ENCODE measurements at places on chromosomes 2 and 18.
A peak's percentile ranks its signal among the peaks of the same experiment; 100 is the strongest.

GRCh38 chr2:63056107-63057050, 5.7 kb downstream of the OTX1 start:
- no peak for DNase-seq

DNA sequence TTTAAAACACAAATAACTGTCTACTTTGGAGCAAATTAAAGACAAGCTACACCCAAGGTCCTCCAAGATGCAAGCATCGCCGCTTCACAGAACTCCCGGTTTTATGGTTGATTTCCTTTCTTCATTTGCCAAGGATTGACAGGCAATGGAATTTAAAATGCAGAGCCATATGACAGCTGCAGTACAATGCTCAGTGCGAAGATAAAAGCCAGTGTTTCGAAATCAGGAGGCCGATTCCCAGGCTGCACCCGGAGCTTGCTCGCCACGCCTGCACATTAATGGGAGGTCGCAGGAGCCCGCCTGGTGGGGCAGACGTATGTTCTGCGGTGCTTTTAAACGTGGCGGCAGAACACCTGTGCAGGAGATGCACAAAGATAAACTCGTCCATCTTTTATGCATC, 727.6 kb upstream of the SOX11 start:
- no peak for DNase-seq

- DNase-seq: peak; percentile 78
Observed at GRCh38 chr18:59265246-59265973, 7.8 kb downstream of the RAX start.

DNA sequence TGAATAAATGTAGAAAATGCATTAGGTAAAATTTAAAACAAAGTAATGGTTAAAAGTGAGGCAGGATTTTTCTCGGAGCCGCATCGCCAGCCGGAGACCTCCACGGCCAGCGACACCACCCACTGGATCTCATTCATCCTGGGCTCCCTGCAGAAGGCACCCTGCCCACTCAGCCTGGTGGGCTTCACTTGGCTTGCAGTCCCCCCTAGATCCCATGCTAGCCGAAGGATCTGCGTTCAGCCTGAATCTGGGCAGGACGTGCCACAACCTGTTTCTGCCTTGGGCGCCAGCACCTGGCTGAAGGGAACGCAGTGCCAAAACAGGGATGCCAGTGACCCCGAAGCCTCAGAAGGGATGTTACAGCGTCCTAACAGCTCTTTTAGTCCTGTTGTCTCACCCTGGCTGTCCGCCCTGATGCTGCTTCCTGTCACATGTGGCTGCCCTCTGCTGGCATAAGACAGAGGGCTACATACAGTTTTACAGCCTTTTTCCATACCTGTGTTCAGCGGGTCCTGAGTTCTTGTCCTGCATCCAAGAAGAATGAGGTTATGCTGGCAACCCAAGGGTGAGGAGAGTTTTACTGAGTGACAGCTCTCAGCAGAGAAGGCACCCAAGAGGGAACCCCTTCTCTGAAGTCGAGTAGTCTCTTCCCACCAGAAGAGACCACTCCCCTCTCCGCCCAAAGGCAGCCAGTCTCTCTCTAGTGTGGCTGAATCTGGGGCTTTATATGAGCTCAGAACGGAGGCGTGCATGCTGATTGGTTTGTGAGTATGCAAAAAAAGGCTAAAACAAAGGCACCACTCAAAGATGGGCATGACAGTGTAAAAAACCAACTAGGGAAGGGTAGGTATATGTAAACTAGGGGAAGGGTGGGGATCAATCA, 173.1 kb upstream of the GYPC start:
- no peak for DNase-seq

- no peak for DNase-seq
Observed at GRCh38 chr2:188349019-188349418, 57.3 kb downstream of the GULP1 start.

- DNase-seq: peak; percentile 46
Observed at GRCh38 chr2:231613331-231613662, 20.6 kb downstream of the TEX44 start.

DNA sequence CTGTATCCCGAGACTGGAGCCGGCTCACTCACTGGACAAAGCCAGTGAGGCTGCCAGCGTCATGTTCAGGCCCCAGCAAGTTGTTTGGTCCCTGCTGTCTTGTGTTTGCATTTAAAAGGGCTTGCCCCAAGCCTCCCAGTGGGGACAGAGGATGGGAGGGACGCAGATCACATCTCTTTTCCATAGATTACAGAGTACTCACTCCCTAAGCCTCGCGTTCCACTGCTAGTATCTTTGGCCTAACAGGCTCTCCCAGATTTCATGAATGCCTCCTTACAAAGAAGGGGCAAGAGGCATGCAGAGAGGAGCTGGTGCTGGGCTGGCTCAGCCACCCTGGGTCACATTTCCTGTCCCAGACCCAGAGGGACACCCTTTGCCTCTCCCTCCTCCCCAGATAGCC, 59.1 kb downstream of the CMPK2 start:
- DNase-seq: no peak

- no peak for DNase-seq
Observed at GRCh38 chr2:28487258-28487657, 8.6 kb upstream of the PLB1 start.

DNA sequence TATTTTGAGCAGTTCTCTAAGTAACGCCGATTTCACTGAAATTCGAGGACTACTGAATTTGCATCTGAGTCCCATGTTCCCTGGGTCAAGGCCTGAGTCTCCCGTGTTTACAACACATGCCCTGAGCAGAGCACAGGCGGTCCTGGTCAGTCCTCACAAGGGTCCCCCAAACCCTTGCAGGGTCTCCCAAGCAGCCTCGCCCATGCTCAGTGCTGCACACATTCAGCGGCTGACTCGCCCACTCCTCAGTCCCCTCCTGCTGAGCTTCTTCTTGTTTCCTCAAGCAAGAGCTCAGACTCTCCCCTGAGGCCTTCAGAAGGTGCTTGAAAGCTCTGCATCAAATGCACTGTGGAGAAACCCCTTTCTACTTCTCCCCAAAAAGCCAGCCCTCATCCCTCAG, 114.6 kb downstream of the INHBB start:
- DNase-seq: no peak

DNA sequence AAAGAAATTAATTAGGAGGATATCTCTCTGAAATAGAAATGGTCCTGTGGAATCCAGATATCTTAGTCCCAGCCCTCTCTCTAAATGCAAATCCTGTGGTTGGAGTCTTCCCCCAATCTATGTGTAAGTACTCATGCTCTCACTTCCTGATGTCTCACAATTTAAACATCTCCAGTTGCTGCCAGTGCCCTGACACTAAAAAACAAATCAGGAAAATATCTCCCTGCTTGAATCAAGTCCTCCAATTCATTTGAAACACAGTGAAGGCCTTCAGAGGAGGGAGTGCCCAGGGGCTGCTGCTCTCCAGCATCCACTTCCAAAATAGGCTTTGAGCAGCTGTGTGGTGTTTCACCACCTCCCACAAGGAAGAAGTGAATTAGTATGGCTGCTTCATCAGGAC, 413.8 kb downstream of the RAD51AP2 start:
- no peak for DNase-seq

Measured in NCI-H345 (cell line).